CD4-positive, alpha-beta T cell treated with Interleukin-17A for 4 hours (primary cell): ENCODE measurements at places on chromosomes 13 and 19.

GRCh38 chr19:1768248-1768647 lies 14.9 kb downstream of the ONECUT3 start:
- DNase-seq = no peak

DNA sequence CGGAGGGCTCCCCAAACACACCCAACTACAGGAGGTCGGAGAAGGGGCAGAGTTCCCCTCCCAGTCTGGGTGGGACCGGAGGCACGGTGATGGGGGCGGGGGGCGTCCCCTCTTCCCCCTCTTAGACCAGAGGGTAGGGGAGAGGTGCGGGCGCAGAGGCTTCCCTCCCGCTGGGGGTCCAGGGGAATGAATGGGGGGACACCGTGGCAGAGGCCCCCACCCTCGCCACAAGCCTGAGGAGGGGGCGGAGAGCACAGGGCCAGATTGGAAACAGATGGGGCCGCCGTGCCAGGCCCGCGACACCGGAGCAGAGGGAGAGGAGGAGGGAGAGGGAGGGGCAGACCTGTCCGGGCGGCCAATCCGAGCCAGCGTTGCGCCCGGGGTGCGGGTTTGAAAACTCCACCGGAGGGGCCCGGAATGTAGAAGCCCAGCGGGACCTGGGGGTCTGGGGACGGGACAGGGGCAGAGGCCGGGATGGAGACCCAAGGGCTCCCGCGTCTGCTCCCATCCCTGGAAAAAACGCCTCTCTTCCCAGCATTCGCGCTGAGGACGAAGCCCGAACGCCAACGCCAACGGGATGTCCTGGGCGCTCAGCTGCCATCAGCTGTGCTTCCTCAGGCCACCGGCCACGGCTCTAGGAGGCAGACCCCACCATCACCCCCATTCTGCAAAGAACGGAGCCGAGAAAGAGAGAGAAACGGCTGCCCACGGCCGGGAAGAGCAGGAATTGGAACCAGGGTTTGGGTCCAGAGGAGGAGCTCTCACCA lies 46.8 kb downstream of the PTPRS start:
- peak; percentile 34 for DNase-seq

- DNase-seq = no peak
These were observed 42.7 kb downstream of the UTP14C start for GRCh38 chr13:52067237-52067636.

GRCh38 chr13:99559560-99559959 lies 58.3 kb downstream of the TM9SF2 start:
- no peak for DNase-seq

- DNase-seq = no peak
These were observed 43.2 kb upstream of the TSHZ3 start for GRCh38 chr19:31392464-31392863.

- no peak for DNase-seq
These were observed 9.8 kb downstream of the PLK5 start for GRCh38 chr19:1533510-1534150.

- DNase-seq = no peak
These were observed 51.2 kb upstream of the EEF1AKMT1 start for GRCh38 chr13:20824762-20825476.

- no peak for DNase-seq
These were observed 41.7 kb upstream of the ATP11A start for GRCh38 chr13:112648101-112648500.

DNA sequence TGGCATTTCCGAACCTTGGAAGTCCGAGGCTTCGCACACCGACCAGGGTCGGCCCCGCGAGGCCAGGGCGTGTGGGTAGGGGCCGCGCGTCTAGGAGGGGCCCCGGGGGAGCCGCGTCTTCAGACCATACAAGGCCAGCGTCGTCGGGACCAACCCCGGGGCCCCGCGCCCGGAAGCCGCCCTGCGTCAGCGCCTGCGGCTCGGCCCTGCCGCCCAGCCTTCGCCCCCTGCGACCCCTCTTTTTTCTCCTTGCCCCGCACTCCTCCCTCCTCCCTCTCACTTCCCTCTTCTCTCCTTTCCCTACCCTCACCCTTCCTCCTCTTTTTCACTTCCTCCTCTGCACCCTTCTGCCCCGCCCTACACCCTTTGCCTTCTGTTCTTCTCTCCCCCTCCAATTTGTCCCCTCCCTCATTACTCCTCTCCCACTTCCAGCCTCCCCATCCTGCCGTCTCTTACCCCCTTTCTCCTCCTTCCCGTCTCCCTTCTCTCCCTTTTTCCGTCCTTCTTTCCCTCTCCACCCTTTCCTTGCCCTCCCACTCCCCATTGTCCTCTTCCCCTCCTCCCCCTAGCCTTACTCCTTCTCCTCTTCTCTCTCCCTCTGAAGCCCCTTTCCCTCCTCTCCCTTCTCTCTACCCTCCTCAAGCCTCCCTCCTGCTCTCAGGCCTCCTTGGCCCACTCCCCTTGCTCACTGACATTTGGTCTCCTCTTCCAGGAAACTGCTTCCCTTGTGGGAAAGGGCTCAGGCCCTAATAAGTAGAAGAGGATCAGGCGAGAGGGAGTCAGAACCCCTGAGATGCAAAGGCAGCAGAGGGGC lies 2.2 kb upstream of the PLEKHG2 start:
- DNase-seq = peak; percentile 75

- no peak for DNase-seq
These were observed 58.8 kb downstream of the RYR1 start for GRCh38 chr19:38492181-38492813.

DNA sequence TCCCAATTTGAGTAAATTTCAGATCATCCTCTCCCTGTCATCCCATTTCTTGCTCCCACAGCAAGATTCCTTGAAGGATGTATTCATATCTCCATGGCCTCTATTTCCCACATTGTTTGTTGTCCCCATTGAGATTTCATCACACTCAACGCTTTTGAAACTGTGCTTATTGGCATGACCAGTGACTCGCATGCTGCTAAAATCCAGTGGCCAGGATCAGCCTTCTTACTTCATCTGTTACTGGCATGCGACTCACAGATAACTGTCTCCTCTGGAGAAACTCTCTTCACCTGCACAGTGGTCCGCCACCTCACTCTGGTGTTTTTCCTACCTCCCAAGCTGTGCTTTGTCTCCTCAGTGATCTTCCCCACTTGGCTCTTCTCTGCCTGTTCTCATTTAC lies 95.8 kb downstream of the WASF3 start:
- no peak for DNase-seq

DNA sequence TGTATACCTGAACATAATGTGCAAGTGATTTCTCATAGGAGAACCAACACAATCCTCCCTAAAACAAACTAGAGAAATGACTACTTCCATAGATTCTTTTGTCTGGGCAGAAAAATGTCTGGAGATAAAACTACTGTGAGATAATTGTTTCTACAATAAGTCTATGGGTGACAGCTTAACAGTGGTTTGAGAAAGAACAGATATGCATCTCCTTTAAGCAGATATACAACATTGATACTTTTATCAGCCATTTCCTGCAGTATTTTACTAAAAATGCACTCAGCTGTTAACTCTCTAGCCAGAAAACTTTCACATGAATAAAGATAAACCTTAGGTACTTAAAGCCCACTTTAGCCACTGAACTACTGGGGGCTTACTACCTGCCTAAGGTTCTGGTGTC lies 1132.4 kb downstream of the EFNB2 start:
- DNase-seq = no peak

- no peak for DNase-seq
These were observed 75.6 kb downstream of the C13orf42 start for GRCh38 chr13:51035469-51035868.

DNA sequence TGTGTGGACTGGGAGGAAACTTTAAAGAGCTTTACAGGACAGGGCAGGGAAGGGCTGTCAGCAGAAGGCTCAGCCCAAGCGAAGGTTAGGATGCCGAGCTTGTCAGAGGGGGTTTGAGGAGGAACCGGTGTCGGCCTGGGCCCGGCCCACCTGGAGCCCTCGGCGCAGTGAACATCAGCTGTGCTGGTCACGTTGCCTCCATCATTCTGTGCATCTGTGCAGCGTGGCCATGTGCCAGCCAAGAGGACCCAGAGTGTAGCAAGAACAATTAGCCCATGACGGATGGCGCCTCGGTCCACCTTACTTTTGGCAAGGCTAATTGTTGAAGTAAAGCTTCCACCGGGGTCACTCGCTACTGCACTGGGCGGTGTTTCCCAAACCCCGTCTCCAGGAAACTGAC lies 161.4 kb downstream of the PTPRS start:
- DNase-seq = no peak

DNA sequence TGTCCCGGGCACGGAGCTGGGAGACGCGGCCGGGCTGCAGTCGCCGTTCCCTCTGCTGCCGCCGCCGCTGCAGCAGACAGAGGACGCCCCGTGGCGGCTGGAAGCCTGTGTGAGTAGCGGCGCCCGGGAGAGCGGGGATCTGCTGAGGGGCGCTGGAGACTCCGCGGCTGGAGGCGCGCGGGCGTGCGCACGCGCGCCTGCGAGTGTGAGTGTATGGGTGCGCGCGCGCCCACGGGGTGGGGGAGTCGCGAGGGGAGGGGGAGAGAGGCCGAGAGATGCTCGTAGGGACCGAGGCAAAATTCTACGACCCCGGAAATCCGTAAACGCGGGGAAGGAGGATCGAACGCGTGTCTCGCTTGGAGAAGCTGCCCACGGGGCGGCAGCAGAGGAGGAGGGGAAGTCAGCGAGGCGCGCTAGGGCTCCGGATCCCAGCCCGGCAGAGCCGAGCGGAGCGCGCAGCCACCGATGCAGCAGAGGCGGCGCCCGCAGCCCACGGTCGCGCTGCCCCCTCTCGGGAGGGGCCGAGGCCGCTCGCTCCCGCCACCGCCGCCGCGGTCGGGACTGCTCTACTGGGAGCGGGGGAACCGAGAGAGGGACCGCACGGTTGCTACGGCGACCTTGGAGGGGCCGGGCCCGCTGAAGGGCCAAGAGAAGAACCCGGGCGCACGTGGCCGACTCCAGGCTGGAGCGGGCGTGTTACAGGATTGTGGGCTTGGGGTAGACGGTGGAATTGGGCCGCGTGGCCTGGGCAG lies at the start of gene ENOX1:
Gene ENOX1 (minus strand): TSS at position 207 of the 752 bp plus-strand sequence.
- DNase-seq = peak; percentile 8

DNA sequence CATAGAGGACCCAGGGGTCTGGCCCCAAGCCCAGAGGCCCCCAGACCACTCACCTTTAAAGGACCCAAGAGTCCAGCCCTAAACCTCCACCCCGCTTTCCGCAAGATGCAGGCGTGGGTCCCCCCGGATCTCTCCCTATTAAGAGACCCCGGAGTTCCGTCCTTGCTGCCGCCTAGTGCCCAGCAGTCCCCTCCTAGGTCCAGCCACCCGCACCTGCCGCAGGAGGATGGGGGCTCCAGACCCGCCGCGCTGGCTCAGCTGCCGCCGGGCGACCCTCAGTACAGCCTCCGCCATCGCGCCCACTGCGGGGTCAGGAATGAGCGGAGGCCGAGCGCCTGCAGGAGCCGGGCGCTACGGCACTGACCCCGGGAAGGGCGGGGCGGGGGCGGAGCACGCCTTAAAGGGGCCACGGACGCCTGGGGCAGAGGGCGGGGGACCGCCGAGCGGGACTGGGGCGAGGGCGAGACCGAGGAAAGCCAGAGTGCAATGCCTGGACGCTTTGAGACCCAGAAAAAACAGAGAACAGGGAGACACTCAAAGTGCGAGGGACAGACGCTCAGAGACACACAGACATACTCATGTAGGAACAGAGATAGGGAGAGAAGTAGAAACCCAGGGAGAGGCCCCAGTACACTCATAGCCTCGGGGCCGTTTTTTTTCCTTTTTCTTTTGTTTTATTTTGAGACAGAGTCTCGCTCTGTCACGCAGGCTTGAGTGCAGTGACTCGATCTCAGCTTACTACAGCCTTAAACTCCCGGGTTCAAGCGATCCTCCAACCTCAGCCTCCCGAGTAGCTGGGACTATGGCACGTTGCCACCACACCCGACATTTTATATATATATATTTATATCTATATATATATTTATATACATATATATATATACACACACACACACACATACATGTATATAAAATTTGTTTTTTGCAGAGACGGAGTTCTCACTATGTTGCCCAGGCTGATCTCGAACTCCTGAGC lies at the start of gene ETHE1:
Gene ETHE1 (minus strand): TSS at position 318 of the 976 bp plus-strand sequence. CDS start 24 bp downstream, at position 294.
- DNase-seq = peak; percentile 85

- no peak for DNase-seq
These were observed 111.4 kb upstream of the SOX1 start for GRCh38 chr13:111955412-111956065.

DNA sequence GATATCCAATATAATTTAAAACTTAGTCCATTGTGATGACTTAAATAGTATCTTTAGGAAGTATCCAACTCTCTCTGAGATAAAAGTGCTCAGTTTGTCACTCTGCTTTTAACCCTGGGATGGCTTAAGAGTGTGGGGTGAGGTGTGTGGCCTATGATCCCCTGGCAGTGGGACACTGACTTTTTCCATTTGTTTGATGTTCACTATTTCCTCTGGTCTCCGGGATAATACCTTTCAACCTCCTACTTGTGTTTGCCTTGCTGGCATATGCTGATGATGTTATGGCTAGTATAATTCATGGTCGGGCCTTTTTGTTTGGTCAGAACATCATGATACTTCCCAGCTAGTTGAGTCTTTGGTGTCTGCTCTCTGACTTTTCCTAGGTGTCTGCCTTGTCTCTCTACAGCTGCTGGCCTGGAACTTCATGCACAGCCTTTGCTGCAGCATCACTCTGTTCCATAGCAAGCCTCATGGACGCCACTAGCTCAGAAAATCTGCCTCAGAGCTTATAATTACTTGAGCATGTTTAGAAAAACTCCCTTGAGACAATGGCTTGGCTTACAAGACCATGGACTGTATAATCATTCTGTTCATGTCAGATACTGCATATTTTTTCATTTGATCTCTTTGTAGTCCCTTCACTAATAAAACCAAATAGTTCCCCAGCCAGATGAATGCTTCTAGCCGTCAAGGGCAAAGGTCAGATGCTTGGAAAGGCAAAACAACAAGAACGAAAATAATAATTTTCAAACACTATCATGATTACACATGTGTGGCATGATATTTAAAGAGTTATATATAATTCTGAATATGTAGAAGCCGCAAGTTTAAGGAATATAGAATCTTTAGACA lies 75.2 kb downstream of the WDFY2 start:
- DNase-seq = no peak

- no peak for DNase-seq
These were observed 4.6 kb upstream of the PNMA8A start for GRCh38 chr19:46475986-46476385.

GRCh38 chr13:42320375-42320787 lies 48.4 kb downstream of the AKAP11 start:
- DNase-seq = no peak

DNA sequence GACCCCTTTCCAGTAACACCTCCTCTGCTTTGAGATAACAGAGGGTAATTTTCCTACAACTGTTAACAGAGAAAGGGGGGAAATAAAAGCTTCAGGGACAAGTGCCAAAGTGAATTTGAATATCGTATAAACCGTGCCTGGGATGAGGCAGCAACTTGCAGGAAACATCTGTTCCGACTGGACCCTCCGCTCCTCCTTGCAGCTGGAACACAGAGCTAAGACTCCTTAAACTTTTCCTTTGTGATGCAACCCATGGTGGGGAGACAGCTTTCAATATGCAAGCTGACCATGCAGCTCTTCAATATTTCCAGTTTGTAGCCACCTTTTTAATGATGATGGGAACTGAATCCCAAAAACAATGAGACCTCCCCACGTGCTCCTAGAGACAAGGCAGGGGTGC lies 432.6 kb downstream of the ZNF536 start:
- DNase-seq = no peak
